ENCODE measurements at places on chromosomes 4 and X.

DNA sequence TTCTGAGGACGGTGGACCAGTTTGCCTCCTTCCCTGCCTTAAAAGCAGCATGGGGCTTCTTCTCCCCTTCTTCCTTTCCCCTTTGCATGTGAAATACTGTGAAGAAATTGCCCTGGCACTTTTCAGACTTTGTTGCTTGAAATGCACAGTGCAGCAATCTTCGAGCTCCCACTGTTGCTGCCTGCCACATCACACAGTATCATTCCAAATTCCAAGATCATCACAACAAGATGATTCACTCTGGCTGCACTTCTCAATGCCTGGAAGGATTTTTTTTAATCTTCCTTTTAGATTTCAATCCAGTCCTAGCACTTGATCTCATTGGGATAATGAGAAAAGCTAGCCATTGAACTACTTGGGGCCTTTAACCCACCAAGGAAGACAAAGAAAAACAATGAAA, 255.3 kb downstream of the RAPGEF2 start:
- DNase-seq: no peak

GRCh38 chr4:26015133-26015651, 101.2 kb downstream of the SMIM20 start:
- no peak for DNase-seq

- DNase-seq: no peak
Measured at GRCh38 chr4:182225257-182225852, 17.8 kb upstream of the TENM3 start.

DNA sequence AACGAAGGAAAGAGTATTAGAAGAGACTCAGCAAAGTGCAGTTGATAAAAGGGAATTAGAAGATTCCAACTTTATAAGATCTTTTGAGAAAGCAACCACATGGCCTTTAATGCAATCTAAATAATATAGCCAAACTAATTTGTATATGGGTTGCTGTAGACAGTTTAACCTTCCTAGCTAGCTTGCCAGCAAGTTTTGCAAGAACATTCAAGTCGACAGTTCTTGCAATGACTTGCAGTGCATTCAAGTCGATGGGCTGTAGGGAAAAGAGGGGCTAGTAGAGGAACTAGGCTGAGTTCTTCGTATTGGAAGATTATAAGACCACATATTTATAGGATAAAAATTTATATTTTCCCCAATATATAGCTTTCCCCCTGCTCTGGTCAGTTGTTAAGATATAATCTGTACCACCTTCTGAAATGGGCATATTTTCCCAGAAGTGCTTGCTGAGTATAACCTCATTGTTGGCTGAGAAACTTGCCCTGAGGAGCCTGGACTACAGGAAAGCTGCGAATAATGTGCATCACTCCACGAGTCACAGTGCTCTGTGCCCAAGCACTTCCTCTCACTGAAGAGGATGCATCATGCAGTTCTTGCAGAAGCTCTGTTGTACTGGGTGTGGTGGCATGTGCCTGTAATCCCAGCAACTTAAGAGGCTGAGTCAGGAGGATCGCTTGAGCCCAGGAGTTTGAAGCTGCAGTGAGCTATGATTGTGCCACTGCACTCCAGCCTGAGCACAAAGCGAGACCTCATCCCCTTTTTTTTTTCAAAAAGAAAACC, 56.7 kb downstream of the DOCK11 start:
- DNase-seq: no peak

GRCh38 chr4:154577324-154577723, 13.2 kb downstream of the FGA start:
- DNase-seq: no peak

- no peak for DNase-seq
Measured at GRCh38 chr4:147360301-147360700, 120.6 kb upstream of the EDNRA start.

DNA sequence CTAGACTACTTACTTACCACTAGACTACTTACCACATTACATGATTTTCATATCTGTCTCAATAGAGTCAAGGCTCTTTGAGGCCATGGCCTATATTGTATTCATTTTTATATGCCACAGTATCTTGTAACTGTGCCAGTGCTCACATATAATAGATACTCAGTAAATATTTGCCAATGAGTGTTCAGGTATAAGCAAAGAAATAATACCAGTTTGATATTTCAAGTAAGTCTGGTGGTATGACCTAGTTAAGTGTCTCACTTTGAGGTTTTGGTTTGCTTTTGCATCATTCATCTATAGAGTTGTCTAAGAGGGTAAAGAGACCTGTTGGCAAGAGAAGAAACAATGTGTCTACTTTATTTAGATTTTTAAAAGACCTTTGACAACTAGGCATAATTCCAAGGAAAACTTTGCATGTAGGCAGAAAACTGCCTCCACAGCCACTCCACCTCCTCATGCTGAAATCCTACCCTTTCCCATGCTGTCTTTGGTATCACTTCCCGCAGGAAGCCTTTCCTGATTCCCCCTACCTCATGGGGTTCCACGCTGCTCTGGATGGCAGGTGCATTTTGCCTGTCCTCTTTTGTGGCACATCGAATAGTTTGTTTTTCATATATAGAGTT, 91.3 kb upstream of the KLHL13 start:
- no peak for DNase-seq

GRCh38 chrX:41491267-41492004, 44.3 kb downstream of the NYX start:
- no peak for DNase-seq

- DNase-seq: no peak
Measured at GRCh38 chrX:97850911-97851310, 967.2 kb downstream of the RPA4 start.

GRCh38 chrX:134753718-134754008, 95.4 kb upstream of the PLAC1 start:
- no peak for DNase-seq

- DNase-seq: no peak
Measured at GRCh38 chr4:181216501-181216900, 1026.7 kb upstream of the TENM3 start.

- DNase-seq: no peak
Measured at GRCh38 chr4:120838784-120839183, 83.7 kb downstream of the PRDM5 start.

DNA sequence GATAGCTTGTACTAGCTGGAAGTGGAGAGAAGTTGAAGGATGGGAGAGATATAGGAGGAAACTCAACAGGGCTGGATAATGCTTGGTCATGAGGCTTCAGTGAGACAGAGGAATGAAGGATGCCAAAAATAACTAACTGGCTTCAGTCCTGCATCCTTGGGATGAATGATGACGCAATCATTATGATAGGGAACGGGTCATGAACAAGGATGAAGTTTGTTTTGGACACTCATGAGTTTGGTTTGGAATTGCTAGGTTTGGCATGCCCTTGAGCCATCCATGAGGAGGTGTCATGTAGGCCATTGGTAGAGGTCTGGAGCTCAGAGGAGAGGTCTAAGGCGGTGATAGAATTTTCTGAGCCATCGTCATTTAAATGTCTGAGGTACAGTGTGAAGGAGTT, 160.0 kb upstream of the NHS start:
- no peak for DNase-seq

- DNase-seq: no peak
Measured at GRCh38 chr4:182493377-182493776, 250.2 kb downstream of the TENM3 start.

- DNase-seq: no peak
Measured at GRCh38 chr4:147891476-147892115, 159.7 kb downstream of the ARHGAP10 start.

GRCh38 chr4:145045180-145045579, 52.8 kb downstream of the ANAPC10 start:
- DNase-seq: no peak

DNA sequence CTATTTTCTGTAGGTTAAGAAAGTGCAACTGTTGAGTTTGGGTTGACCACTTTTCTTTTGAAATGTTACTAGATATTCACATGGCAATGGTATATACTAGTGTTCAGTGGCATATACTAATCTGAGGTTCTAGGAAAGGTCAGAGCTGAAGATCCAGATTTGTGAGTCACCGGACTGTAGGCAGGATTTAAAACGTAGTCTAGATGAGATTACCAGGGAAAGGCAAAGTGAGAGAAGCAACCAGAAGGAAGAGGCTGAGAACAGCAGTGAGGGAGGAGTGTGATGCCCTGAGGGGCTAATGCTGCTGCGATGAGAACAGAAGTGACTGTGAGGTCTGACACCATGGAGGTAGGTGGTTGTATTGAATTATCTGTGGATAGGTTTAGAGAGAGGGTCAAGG, 9.7 kb upstream of the PLA2G12A start:
- DNase-seq: no peak

GRCh38 chr4:69896530-69897116, 34.2 kb upstream of the CSN1S1 start:
- no peak for DNase-seq

DNA sequence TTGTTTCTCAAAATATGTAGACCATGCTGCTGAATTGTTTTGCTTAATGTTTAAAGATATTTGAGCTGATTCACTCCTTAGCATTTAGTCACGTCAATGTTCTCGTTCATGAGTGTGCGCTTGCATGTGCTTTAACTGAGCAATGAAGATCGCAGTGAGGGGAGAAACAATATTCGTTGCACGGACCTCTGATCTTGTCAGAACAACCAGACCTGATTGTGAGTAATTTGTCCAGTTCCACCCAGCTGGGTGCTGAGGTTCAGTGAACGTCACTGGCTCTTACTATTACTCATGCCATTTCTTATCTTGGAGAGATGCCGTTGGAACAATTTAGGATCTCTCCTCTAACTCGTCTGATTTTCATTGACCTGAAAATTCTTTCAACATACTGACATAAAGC, 15.0 kb upstream of the PRKX start:
- no peak for DNase-seq

- no peak for DNase-seq
Measured at GRCh38 chr4:148044912-148045352, 313.0 kb downstream of the ARHGAP10 start.

- DNase-seq: no peak
Measured at GRCh38 chr4:8723222-8723980, 130.8 kb downstream of the CPZ start.

DNA sequence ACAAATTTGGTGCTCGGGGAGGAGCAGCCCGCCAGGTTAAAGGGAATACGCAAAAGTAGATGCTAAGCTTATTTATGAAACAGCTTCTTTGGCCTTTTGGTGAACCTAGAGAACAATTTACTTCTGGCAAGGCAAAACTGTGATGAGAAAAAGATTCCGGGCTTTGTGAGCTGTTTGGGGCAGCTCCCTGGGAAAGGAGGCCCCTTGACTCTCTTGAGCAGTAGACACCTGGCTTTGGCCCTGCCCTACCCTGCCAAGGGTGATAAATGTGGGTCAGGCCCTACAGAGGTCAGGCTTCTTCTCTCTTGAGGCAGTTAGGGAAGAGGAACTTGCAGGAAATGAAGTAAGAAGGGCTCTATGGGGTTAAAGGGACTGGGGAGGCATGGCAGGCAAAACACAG, 509.6 kb downstream of the MID1IP1 start:
- DNase-seq: no peak

GRCh38 chr4:123649645-123650391, 253.2 kb downstream of the SPRY1 start:
- no peak for DNase-seq

DNA sequence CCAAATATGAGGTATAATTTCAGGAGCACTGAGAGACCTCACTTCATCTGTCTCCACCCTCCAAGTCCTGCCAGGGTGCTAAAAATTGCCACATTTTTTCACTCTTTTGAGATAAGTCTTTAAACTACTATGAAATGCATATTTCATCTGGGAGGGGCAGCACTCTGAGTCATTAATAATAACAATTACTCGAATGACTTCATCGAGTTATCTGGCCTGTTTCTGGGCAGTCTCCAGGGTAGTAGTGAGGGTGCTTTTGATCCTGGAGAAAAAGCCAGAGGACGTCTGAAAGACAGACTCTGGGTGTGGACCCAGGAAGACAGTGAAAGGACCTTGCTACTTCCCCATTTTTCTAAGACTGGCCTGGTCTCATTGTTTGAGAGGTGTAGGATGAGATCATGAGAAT, 42.3 kb upstream of the SRD5A3 start:
- no peak for DNase-seq

DNA sequence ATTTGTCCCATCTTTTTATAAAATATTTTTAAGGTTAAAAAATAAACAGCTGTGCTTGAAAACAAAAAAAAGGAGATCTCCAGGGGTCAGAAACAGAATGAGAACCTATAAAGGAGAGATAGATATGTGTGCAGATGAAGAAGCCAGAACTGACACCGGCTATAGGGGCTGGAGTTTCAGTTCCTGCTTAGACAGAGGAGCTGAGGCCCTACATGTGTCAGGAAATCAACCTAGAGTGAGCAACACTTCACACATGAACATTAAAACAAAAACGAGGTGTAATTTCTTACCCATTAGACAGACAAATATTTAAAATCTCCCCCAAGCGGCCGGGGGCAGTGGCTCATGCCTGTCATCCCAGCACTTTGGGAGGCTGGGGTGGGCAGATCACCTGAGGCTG, 17.8 kb upstream of the HUWE1 start:
- DNase-seq: no peak

DNA sequence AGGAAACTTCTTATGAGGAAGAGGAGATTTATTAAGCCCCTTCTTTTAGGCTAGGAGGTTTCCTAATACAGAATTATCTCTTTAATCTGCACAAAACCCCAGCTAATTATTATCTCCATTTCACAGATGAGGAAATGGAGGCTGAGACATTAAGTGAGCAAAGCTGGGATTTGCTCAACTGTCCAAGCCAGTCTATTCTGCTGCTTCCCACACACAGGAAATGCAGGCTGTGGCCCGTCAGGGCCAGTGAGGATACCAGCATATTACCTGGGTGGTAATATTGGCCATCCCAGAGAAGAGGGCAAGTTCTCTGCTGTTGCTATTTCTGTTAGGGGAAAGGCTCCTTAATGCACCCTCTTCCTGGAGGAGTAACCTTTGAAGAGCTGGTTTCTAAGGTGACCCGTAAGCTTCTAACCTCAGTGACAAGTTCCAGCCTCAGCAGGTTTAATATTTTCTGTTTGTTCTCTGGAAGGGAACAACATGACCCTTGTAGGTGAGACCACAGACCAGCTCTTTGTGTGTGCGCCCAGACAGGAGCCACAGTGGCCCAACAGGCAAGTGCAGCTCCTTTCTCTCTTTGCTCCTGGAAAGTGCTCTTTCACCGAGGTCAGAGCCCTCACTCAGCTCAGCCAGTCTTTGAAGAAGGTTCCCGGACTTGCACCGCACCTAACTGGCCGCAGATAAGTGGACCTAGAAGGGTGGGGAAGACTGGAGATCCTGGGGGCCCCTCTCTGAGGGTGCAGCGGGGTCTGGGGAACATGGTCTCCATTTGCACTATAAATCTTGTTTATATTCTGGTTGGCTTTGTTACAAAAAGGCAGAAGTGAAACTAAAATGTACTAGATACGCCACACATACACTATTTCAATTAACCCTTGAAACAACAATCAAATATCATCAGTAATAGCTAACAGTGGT, 35.5 kb downstream of the TBC1D9 start:
- DNase-seq: no peak

- no peak for DNase-seq
Measured at GRCh38 chrX:13046141-13046855, 1.9 kb upstream of the FAM9C start.

DNA sequence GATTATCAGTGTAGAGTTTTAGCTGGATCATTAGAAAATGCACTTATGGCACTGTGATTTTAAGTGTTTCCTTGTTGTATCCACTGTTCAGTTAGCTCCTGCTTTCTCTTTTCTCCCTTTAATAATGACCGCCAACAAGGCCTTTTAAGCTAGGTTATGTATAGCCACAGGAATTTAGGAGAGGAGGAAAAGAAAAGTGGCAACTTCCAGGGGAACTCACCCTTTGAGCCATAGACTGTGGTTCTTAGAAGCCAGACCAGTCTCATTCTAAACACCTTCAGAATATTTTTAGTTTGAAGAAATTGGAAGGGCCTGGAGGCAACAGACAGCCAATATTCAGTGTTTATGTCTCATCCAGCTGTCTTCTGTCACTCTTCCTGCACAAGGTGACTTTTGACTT, 6.1 kb downstream of the FGF2 start:
- DNase-seq: no peak
